ENCODE measurements at places on chromosomes 11 and 22.

DNA sequence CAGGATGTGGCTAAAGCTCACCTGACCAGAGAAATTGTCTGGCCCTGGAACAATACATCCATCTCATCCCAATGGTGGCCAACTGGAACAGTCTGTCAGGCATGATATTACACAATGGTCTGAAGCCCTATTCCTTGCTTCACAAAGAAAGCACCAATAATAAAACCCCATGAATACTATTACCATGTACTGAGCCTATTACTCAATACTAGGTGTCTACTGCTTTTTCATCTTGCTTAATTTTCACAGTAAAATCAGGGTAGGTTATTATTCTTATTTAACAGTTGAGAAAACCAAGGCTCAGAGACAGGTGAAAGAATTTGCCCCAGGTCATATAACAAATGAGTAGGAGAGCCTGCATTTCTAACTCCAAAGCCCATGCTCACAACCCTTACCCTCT is 68.9 kb upstream of the CAPRIN1 start:
- DNase-seq = no peak

GRCh38 chr22:35991168-35991567 is 37.5 kb downstream of the RBFOX2 start:
- DNase-seq = no peak

DNA sequence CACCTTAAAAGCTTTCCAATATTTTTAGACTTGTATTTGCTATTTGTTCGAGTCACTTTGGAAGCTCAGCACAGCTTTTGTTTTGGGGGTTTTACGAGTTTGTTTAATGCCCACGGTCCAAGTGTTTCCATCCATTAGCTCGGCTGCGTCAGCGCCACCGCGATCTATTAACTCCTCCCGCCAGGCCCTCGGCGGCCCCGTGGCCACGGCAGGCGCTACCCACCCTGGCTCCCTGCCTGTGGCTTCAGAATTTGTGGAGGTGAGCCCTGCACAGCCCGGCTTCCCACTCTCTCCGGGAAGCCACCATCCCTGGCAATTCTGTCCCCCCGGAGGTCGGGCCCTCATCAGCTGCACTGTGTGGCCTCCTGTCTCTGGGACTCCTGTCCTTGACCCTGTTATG is 648.5 kb downstream of the BRD1 start:
- DNase-seq = no peak

GRCh38 chr11:95589893-95590612 is 199.5 kb downstream of the FAM76B start:
- no peak for DNase-seq

DNA sequence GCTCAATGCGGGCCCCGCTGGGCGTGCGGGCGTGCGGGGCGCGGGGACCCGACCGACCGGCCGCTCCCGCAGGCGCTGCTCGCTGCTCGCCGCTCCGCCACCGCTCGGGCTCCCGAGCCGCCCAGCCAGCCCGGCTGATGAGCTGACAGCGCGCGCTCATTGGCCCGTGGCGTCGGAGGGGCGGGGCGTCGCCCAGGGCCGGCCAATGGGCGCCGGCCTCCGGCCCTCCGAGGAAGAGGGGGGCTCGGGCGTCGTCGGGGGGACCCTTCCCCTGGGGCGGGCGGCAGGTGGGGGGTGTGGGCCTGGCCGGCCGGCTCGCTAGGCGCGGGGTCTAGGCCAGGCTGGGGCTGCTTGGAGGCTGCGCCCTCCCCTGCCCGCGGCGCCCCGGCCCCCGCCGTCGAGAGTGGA is at the start of gene SCUBE1:
Gene SCUBE1 (minus strand): TSS at position 111 of the 408 bp plus-strand sequence. CDS start 111 bp downstream, outside the sequence.
- peak; percentile 24 for DNase-seq

- no peak for DNase-seq
Observed at GRCh38 chr22:40694411-40694810, 15.1 kb downstream of the MCHR1 start.

DNA sequence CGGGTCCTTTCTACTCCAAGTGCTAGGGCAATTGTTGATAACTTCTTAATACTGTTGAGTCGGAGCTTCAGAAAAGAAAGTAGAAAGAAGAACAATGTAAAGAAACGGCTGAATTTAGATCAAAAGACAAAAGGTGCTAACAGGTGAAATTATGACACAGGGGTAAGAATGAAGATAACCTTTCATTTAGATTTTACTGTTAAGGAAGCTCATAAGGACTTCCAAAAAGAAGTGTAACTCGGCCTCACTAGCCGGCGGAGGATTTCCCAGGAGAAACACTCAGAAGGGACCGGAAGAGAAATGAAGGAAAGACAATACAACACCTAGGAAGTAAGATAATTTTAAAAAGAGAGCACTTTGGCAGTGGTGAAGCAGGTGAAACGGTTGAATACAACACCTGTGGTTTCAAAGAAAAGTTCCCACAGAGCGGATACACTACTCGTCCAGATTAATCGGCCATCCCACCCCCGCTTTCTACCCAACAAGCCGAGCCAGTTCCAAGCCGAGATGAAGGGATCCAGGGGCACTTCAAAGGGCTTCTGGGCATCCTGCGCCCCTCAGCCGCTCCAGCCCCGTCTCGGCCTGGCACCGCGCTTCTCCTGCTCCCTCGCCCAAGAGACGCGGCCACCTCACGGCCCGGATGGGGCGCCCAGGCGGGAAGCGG is 737 bp downstream of the PPP2R1B start:
- DNase-seq = no peak

- DNase-seq = no peak
Observed at GRCh38 chr11:93350835-93351234, 20.3 kb downstream of the DEUP1 start.

- DNase-seq = no peak
Observed at GRCh38 chr11:111299101-111300026, 1.0 kb downstream of the POU2AF3 start.

- peak; percentile 40 for DNase-seq
Observed at GRCh38 chr11:95337175-95337957, 106.4 kb upstream of the SESN3 start.

DNA sequence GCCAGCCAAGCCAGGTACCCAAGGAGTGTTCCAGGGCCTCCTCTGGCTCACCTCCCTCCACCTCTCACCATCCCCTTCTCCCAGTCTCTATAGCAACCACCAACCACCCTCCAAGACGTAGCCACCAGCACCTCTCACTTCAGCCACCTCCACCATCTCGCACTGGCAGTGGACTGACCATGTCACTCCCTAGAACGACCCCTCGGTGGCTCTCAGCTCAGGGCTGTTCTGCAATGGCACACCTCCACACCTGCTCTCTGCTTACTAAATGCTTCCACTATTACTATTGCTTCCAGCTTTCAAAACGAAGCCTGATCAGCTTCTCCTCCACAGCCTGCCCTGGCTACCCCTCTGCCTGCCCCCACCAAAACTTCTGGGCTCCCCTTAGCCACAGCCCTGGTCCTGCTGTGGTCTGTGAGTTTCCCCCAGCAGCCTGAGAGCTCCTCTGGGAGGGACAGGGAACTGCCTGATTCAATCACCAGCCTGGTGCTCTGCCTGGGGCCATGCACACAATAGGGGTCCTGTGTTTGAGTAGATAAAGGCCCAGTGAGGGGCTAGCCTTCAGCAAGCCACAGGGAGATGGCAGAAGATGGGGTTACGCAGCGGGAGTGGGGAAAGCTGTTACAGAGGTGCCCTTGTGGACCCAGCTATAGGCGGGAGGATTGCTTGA is 17.5 kb upstream of the CBX7 start:
- DNase-seq = no peak

DNA sequence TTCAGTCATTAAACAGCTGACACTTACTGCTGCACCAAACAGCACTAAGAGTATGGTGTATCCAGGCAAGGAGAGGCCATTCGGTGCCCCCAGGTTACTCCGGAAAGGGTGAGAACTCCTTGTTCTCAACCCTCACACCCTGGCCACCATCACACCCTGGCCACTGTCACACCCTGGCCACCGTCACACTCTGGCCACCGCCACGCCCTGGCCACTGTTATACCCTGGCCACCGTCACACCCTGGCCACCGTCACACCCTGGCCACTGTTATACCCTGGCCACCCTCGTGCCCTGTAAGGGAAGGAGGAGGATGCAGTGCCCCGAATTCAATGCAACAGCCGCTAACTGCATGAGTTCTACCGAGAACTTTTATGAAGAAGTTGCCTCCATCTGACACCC is 644.4 kb downstream of the TBC1D22A start:
- DNase-seq = no peak

DNA sequence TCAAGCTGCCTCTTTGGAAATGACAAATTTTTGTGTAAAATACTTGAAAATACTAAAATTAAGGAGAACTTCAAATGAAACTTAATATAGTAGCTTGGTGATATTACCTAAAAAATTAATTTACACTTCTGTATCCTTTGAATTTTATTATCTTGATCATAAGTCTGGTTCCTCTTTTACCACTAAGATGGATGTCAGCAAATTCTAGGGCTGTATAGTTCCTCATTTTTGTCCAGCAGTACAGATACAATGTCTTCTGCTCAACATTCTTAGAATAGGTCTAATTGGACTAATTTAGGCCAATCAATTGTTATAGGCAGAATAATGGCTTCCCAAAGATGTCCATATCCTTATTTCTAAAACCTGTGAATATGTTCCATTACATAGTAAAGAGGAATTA is 1298.0 kb upstream of the RAG2 start:
- no peak for DNase-seq

GRCh38 chr22:40325315-40325714 is 21.0 kb upstream of the ADSL start:
- peak; percentile 55 for DNase-seq

GRCh38 chr11:22859756-22860155 is 518 bp downstream of the CCDC179 start:
- DNase-seq = no peak

DNA sequence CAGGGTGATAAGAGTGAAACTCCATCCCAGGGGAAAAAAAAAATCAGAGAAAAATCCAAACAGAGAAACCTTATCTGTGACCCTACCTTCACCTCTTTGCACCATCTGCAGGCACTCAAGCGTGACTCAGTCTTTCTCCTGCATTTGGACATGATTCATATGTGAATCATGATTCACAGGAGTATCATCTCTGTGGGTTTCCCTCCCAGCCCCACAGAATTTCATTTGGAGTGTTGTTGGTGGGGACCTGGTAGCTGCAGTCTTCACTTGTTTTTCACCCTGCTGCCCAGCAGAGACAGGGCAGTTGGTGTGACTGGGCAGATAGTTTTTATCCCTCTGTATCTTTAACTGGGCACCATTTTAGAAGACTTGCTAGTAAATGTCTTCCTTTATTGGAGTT is 75.7 kb downstream of the DEPDC5 start:
- DNase-seq = peak; percentile 33

DNA sequence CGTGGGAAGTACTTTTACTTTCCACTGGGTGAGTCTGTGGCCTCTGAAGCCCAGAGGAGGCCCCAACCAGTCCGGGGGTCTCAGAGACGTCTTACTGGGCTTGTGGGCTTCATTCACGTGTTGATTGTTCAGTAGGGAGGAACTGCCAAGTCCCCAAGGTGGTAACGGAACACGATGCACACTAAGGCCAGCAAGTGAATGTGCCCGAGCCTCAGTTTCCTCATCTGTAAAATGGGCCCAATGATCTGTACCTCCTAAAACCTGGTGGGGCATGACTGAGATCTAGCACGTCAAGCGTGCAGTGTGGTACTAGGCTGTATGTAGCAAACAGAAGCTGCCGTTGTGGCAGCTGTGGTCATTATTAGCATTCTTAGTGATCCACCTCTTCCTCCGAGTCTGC is 499.1 kb downstream of the MN1 start:
- no peak for DNase-seq

DNA sequence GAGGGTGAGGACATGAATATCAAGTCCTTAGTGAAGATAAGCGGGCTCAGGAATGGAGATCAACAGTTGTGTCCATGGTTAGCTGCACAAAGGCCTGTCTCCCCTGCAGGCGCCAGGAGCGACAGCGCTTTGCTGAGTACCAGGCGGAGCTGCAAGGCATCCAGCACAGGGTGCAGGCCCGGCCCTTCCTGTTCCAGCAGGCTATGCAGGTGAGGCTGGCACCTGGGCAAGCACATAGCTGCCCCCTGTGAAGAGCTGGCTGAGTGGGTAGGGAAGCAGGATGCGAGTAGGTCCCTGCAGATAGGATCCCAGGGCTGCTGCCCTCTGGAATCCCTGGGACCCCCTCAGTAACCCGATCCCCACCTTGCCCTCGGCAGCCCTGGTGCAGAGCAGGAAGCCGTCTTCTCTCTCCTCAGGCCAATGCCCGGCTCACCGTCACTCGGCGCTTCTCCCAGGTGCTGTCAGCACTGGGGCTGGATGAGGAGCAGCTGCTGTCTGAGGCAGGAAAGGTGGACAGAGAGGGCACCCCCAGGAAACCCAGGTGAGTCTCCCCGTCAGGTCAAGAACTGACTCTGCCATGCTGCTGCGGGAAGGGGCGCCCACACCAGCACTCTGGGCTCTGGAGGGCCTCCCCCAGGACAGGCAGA is 2.6 kb upstream of the SART1 start:
- DNase-seq = no peak

- DNase-seq = no peak
Observed at GRCh38 chr11:83317757-83318690, 31.9 kb upstream of the CCDC90B start.

DNA sequence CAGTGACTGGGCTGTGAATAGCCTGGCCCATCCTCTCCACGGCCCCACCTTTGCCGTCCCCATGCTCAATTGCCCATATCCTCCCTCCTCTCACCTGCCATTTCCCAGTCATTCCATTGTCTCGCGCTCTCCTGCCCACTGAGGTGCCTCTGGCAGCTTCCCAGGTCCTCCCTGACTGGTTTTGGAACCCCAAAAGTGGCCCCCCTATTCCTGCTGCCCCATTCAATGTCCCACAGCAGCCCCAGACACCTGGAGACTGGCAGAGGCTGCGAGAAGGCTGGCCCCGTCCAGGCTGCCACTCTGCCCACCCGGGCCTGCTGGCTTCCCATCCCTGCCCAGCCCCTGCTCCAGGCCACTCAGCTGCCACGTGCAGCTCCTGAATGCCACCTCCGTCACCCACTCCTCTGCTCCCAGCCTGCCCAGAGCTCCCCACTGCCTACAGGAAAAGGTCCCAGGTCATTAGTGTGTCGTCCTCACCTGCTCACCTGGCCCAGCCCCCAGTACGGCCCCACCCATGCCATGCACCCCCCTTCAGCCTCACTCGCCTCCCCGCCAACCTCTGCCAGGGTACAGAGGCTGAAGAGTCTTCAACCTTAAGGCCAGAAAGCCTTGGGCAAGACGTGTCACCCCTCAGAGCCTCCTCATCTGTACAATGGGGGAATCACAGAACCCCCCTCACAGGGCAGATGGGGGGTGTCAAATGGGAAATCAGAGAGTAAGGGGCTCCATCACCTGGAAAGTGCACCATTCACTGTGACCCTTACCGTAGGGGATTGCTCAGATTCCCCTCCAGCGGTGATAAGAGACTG is 37.5 kb downstream of the KCNJ4 start:
- DNase-seq = no peak

GRCh38 chr11:32584921-32585320 is 1.3 kb downstream of the EIF3M start:
- no peak for DNase-seq
